RKO (cell line): ENCODE measurements at places on chromosomes 3 and 15.
A peak's percentile ranks its signal among the peaks of the same experiment; 100 is the strongest.

GRCh38 chr3:178075344-178075743 lies 460.9 kb upstream of the KCNMB2 start:
- no peak for DNase-seq

DNA sequence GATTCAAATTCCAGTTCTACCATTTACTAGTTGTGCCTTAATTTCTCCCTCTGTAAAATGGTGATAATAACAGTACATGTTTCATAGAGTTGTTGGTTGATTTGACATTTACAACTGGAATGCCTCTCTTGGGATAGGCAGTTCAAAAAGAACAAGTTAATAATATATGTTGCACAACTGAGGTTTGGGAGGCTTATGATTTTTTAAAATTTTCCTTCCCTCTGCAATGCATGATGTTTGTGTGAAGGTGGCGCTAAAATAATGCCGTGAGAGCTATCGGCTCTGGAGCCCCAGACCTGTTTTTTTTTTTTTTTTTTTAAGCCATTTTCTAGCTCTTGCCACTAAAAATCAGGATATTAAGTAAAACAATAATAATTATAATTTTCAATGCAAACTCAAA lies 18.6 kb downstream of the DNAJB11 start:
- no peak for DNase-seq

DNA sequence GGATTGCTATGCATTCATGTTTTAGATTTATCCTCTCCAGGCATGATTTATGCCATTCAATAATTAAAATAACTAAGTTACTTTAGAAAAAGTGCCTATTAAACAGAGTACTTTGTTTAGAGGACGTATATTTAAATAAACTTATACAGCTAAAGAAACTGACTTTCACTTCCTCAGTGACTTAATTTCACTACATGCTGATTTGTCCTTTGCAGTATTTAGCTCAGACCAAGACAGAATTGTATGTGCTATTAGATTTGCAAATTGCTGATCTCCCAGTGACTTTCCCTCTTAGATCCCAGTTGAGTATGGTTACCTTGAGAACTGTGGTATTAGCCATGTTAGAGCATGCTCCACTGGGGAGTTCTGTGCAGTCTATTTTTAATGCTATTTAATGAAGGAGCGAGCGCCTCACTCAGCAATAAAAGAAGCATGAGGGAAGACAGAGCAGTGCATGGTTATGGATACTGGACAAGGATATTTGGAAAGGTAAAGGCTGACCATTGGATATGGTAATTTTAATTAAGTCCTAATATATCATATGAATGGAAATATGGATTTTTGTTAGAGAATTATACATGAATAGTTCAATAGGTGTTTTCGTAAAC lies 2.7 kb downstream of the ARPP21 start:
- no peak for DNase-seq

DNA sequence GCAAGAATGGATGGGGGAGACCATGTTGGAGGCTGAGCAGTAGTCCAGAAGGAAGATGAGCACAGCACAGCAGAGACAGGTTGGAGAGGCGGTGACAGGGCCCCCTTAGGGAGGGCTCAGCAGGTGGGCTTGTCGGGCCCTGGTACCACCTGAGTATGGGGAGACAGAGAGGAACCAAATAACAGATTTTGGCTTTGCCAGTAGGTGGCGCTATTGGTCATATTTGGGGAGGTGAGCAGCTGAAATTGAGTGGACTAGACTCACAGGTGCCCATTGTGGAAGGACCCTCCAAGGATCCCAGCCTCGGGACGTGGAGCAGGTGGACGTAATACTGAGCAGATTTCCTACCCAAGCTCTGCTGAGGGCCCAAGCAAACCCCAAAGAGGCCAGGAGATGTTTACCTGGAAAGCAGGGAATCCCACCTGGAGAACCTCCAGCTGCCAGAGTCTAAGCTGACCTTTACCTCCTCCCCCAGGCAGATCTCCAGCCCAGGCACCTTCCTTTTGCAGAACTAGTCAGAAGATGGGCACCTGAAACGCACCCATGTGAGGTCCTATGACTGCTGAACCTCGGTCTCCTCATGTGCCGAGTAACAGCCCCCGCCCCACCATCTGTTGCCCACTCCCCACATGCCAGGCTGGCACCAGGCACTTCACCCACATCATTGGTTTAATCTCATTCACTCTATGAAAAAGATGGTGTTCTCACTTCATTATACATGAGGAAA lies 24.6 kb upstream of the CORO2B start:
- peak; percentile 49 for DNase-seq

- DNase-seq = no peak
These were observed 1044.0 kb downstream of the IGSF11 start for GRCh38 chr3:117990627-117991026.
